ENCODE measurements at places on chromosomes 5 and 9. TPM values are rescaled to one million over a fixed set of nuclear protein-coding genes. Genes with fewer than 3 reads are reported as not detected.
A peak's percentile ranks its signal among the peaks of the same experiment; 100 is the strongest.

OR4F3 gene
- not detected for total RNA-seq

CDK9 gene
- 30.3 TPM for total RNA-seq

SET gene
- total RNA-seq = 182 TPM

PITX1 gene
- 10.3 TPM for total RNA-seq

SLC9A3 gene
- total RNA-seq = 0.72 TPM

PCDHA3 gene
- under 0.01 TPM for total RNA-seq

BTNL3 gene
- not detected for total RNA-seq

SPINK6 gene
- total RNA-seq = not detected

ENTPD2 gene
- not detected for total RNA-seq

RAB3C gene
- total RNA-seq = not detected

ZDHHC11B gene
- total RNA-seq = not detected

DNA sequence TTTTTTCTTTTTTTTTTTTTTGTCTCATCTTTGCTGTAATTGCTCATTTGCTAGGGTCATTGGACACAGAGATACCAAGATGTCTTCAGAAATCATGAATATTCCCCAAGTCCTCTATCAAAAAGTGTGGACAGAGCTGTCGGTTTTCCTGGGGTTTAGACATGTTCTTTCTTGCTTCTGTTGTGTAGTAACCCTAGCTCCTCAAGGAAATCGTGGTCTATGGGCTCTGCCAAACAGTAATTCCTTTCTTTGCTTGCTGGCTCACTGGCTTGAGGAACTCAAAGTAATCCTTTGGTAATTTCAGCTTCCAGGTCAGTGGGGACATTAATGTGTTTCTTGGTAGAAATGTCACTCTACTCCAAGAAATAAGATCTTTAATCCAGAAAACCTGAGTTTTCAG lies 101.7 kb downstream of the TMC1 start:
- DNase-seq = no peak

GRCh38 chr5:140282266-140282665 lies 20.6 kb downstream of the PFDN1 start:
- DNase-seq = no peak

DNA sequence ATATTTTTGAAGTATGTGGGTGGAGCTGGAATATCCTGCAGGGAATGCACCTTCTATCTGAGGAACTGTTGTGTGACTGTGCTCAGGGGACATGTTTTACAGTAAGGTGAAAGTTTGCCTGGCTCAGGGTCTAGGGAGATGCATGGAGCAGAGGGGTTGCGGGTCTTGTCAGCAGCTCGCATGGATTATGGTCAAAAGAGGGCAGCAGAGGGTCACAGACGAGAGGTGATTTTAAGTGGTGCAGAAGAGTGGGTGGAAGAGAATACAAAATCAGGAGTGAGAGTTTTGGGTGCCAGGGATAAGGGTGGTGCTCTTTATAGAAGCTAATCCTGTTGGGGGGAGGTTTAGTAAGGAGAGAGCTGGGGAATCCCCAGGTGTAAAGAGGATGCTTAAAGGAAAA lies 53.5 kb upstream of the GRIN3A start:
- DNase-seq = no peak

GRCh38 chr5:168736281-168736831 lies 157.2 kb upstream of the PANK3 start:
- DNase-seq = no peak

GRCh38 chr5:160743027-160743426 lies 109.0 kb downstream of the ATP10B start:
- DNase-seq = no peak

DNA sequence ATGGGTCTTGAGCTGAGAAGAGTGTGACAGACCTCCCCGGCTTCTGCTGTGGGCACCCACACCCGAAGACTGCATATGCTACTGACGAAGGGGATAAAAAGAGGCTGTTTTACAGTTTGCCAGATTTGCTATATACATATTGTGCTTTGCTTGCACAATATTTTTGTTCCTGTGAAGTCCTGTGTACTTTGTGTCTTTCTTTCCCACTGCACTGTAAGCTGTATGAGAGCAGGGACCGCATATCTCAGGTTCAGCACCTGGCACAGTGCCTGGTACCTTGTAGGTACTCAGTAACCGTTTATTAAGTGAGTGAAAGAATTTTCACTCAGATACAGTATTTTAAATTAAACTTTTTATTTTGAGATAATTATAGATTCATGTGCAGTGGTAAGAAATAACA lies 8.2 kb upstream of the GARNL3 start:
- DNase-seq = no peak

DNA sequence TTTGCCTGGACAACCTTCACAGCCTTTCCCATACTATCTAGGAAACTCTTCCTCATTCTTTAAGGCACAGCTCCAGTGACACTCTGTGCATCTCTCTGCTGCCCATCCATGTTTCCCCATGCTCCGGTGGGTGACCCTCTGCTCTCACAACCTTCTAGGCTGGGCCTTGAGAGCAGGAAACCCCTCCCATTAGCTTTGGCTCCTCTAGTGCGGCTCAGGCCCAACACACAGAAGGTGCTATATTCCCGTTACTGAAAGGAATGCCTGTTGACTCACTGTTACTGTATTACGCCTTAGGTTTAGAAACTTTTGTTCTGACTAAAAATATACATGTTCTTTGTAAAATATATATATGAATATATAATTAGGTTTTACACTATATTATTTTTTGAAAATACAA lies 8.1 kb upstream of the CCL28 start:
- DNase-seq = no peak

GRCh38 chr9:7597716-7598115 lies 201.9 kb downstream of the DMAC1 start:
- DNase-seq = no peak

- DNase-seq = no peak
These were observed 42.7 kb downstream of the WDR36 start for GRCh38 chr5:111134864-111135263.

DNA sequence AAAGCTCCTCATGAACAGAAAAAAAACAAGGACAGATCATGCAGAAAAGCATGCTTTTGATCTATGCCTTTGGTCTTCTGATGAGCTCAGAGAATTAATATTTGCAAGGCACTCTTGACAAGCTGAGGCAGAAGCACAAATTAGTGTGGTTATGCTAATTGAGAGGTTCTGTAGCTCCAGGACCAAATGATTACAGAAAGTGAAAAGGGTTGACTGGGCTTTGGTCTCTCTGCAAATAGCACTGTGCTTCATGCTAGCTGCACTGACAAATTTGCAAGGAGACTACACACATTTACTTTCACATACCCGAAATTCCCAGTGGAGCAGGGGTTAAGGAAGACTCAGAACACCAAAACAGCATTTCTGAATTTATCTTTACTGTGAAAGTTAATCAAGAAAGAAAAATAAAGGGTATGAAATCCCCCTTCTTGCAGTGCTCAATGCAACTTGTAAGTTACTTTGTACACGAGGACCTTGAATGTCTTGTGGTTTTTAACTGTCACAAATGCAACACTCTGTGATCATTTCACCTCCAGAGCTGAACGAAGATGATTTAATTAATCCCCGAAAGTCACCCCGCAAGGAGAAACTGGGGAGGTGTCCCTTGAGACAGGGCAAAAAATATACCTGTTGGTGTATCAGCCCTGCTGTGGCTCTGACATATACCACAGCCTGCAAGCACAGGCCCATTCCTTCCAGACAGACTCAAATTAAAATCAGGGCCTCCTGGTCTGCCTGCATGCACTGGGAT lies 11.9 kb downstream of the RAPGEF1 start:
- DNase-seq = no peak

- DNase-seq = no peak
These were observed 144.7 kb downstream of the APBA1 start for GRCh38 chr9:69527454-69527853.

- DNase-seq = peak; percentile 33
These were observed 46.6 kb upstream of the TNC start for GRCh38 chr9:115164511-115164974.

GRCh38 chr9:110797611-110798010 lies 129.0 kb downstream of the MUSK start:
- DNase-seq = peak; percentile 95

DNA sequence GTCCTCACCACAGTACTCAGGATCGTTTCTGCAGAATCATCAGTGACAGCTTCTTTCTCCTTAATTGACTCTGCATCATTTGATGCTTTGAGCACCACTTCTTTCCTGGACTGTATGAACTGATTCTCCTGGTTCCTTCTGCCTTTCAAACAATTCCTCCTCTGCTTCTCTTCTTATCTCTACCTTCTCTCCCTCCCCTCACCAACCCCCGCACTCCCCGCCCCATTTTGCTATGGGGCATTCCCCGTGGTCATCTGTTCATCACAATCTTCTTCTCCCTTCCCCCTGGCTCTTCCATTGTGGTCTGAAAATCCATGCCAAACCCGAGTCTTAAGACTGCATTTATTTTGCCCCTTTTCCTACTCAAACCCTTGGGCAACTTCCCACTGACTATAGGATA lies 57.9 kb downstream of the FAM78A start:
- no peak for DNase-seq
